ENCODE measurements at places on chromosomes 1 and 21.
A peak's percentile ranks its signal among the peaks of the same experiment; 100 is the strongest.

- peaks cover 69% of the 10 kb centered on the region for H3K4me1 ChIP-seq
- H3K4me3 ChIP-seq, result no peak overlapping the region
- no peak for DNase-seq
- no peak overlapping the region for H3K27ac ChIP-seq
Observed at GRCh38 chr1:64495878-64496277, 25.9 kb downstream of the CACHD1 start.

GRCh38 chr1:29664711-29665110 is 428.4 kb downstream of the PTPRU start:
- H3K4me1 ChIP-seq, result 0 out of 2 replicates have a peak, but pooled peaks cover 13% of the 10 kb centered on the region
- no peaks in the 10 kb centered on the region for H3K27me3 ChIP-seq
- no peaks in the 10 kb centered on the region for H3K36me3 ChIP-seq
- DNase-seq, result no peak
- H3K27ac ChIP-seq, result no peak overlapping the region

DNA sequence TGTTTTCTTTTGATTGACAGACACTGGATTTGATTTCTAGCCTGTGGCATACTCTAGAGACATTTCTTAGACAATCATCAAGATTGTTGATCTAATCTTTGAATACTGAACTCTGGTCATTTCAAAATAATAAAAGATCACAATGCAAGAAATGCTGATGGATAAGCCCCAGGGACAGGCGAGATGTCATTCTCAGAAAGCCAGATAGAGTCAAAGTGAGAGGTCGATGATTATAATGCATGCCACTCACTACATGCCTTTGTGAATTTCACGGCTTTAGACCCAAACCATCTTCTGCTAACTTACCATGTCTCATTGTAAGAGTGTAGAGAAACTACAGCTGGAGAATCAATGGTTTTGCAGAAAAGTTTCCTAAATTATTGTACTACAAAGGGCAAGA is 257.1 kb downstream of the DYRK1A start:
- H3K27ac ChIP-seq, result no peak overlapping the region
- H3K36me3 ChIP-seq, result no peaks in the 10 kb centered on the region
- no peak overlapping the region for H3K4me3 ChIP-seq
- H3K27me3 ChIP-seq, result no peaks in the 10 kb centered on the region

GRCh38 chr1:30444401-30444800 is 279.0 kb downstream of the MATN1 start:
- no peak for DNase-seq
- no peaks in the 10 kb centered on the region for H3K4me1 ChIP-seq
- H3K4me3 ChIP-seq, result no peak overlapping the region
- no peaks in the 10 kb centered on the region for H3K27me3 ChIP-seq
- H3K36me3 ChIP-seq, result no peaks in the 10 kb centered on the region
- H3K27ac ChIP-seq, result no peak overlapping the region

- H3K4me3 ChIP-seq, result no peak overlapping the region
- no peak overlapping the region for H3K27ac ChIP-seq
- H3K36me3 ChIP-seq, result no peaks in the 10 kb centered on the region
- H3K4me1 ChIP-seq, result 0 out of 2 replicates have a peak, but pooled peaks cover 4% of the 10 kb centered on the region
- no peak for DNase-seq
- no peaks in the 10 kb centered on the region for H3K27me3 ChIP-seq
Observed at GRCh38 chr1:239682046-239682445, 295.7 kb downstream of the CHRM3 start.

GRCh38 chr1:32554288-32554687 is 15.1 kb downstream of the ZBTB8A start:
- no peak for DNase-seq
- H3K27me3 ChIP-seq, result no peaks in the 10 kb centered on the region
- no peak overlapping the region for H3K27ac ChIP-seq

- no peaks in the 10 kb centered on the region for H3K4me1 ChIP-seq
- H3K36me3 ChIP-seq, result no peaks in the 10 kb centered on the region
- H3K27ac ChIP-seq, result no peak overlapping the region
- H3K4me3 ChIP-seq, result no peak overlapping the region
- no peaks in the 10 kb centered on the region for H3K27me3 ChIP-seq
- DNase-seq, result no peak
Observed at GRCh38 chr1:227777156-227777555, 38.3 kb upstream of the PRSS38 start.

DNA sequence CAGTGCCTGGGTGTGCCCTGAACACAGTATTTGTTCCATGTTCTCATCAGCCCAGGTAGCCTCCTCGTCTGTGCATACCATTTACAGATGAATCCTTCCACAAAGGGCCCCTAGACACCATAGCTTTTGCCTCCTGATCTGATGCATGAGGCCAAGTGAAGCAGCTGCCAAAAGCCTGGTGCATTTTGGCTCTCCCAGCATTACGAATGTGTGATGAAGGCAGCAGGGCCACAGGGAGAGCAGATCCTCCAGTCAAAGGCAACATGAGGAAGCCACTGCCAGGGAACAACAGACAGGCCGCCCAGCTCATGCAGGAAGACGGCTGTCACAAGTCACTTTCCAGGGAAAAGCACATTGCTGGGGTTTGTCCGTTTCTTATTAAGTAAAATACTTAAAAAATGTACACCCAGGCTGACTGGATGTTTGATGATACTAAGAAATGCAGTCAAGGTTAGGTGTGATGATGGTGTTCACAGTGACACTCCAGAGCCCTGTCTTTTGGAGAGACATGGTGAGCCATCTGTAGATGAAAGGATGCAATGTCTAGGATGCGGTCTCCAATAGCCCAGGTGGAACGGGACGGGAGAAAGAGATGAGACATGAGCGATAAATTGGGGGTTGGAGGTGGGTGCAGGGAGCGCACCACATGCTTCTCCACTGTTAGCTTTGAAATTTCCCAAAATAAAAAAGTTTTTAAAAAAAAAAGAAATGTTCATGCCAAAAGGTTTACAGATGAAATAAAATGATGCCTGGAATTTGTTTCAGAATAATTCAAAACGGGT is 48.7 kb downstream of the NPHP4 start:
- no peaks in the 10 kb centered on the region for H3K27me3 ChIP-seq
- no peaks in the 10 kb centered on the region for H3K36me3 ChIP-seq
- H3K27ac ChIP-seq, result no peak overlapping the region
- no peak for DNase-seq
- H3K4me3 ChIP-seq, result no peak overlapping the region
- H3K4me1 ChIP-seq, result no peaks in the 10 kb centered on the region

GRCh38 chr21:35400233-35400939 is 351.3 kb upstream of the RUNX1 start:
- peaks cover 19% of the 10 kb centered on the region for H3K4me1 ChIP-seq
- no peak overlapping the region for H3K4me3 ChIP-seq
- no peaks in the 10 kb centered on the region for H3K36me3 ChIP-seq
- no peak overlapping the region for H3K27ac ChIP-seq

DNA sequence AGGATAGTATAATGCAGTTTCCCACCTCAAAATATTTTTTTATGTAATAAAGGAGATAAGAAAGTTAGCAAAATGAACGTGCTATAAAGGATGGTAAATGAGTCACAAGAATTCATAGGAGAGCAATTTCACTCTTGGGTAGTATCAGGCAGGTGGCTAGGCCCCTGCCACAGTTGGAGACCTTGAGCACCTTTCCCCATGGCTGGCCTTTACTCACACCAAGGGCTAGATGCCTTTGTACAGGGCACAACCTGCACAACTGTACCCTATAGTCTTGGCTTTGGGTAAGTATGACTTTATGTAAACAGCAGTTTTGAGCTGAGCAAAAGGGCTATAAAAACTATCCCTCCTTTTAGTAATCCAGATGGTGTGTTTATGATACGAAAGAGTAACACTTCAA is 85.1 kb downstream of the CTH start:
- no peak for DNase-seq
- no peaks in the 10 kb centered on the region for H3K36me3 ChIP-seq
- no peaks in the 10 kb centered on the region for H3K27me3 ChIP-seq
- no peak overlapping the region for H3K27ac ChIP-seq
- no peak overlapping the region for H3K4me3 ChIP-seq
- no peaks in the 10 kb centered on the region for H3K4me1 ChIP-seq

GRCh38 chr21:40736145-40736544 is 110.8 kb downstream of the DSCAM start:
- H3K27ac ChIP-seq, result no peak overlapping the region
- DNase-seq, result no peak
- no peak overlapping the region for H3K4me3 ChIP-seq
- H3K4me1 ChIP-seq, result no peaks in the 10 kb centered on the region
- H3K27me3 ChIP-seq, result no peaks in the 10 kb centered on the region
- no peaks in the 10 kb centered on the region for H3K36me3 ChIP-seq

DNA sequence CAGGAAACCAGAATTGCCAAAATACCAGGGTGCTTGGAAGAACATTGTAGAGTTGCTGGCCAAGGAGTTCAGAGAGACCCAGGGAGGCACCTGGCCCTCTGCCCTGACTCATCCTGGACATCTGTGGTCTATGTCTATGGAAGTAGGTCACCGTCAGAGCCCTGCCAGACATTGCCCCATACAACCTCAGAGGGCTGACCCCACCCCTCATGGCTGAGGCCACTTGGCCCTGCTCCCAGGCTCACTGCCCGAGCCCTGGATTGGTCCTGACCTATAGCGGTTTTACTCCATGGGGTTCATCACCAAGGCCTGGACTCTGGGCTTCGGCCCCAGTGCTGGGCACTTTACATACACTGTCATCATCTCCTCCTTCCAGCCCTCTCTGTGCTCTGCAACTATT is 233.1 kb downstream of the PTPRU start:
- H3K4me1 ChIP-seq, result peaks cover 5% of the 10 kb centered on the region
- no peaks in the 10 kb centered on the region for H3K27me3 ChIP-seq
- no peaks in the 10 kb centered on the region for H3K36me3 ChIP-seq
- H3K27ac ChIP-seq, result no peak overlapping the region

- DNase-seq, result peak; percentile 33
- H3K27ac ChIP-seq, result no peak overlapping the region
- H3K36me3 ChIP-seq, result no peaks in the 10 kb centered on the region
- H3K27me3 ChIP-seq, result peaks cover 3% of the 10 kb centered on the region
- H3K4me3 ChIP-seq, result no peak overlapping the region
Observed at GRCh38 chr1:2787163-2787911, 14.2 kb downstream of the TTC34 start.

DNA sequence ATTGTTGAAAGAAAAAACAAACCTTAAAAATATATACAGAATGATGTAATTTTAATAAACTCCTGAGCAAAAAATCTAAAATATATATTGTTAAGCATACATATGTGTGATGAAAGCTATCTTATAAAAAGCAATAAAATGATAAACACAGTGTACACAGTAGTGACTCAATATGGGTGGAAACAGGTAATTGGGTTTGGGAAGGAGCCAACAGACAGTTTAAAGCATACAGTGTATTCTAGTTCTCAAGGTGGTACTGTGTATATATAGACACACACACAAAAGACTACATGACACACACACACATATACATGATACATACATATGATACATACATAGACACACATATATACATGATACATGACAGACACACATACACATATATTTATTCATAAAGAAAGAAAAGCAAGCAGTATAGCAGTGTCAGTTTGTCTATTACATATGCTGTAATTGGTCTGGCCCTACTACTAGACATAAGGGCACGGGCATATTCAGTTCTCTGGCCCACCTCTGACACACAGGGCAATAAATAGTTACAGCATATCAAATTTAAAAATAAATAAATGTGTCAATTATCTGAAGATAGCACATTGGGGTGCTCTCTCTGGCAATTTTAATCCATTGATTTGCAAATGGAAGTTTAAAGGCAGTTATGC is 330.2 kb downstream of the S1PR1 start:
- no peak overlapping the region for H3K4me3 ChIP-seq
- H3K27ac ChIP-seq, result no peak overlapping the region
- H3K4me1 ChIP-seq, result no peaks in the 10 kb centered on the region
- no peaks in the 10 kb centered on the region for H3K27me3 ChIP-seq
- H3K36me3 ChIP-seq, result no peaks in the 10 kb centered on the region

DNA sequence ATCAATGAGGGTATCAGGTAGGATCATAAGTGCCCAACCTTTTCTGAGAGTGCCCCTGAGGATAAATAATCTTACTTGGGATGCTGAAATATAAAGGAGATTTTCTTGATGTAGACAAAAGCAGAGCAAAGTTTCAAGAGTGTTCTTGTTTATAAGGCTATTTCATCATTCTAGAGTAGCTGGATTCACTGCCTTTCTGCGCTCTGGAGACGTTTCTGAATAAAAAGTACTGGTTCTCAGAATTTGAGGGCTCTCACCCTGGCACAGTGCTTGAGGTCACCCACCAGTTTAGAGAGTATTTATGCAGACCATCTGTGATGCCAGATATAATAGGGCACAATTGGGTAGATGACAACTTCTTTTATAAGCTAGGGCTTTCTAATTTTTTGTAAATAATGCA is 103.3 kb downstream of the GDAP2 start:
- H3K36me3 ChIP-seq, result no peaks in the 10 kb centered on the region
- no peak overlapping the region for H3K4me3 ChIP-seq
- DNase-seq, result no peak
- H3K27ac ChIP-seq, result no peak overlapping the region
- H3K27me3 ChIP-seq, result no peaks in the 10 kb centered on the region
- no peaks in the 10 kb centered on the region for H3K4me1 ChIP-seq

DNA sequence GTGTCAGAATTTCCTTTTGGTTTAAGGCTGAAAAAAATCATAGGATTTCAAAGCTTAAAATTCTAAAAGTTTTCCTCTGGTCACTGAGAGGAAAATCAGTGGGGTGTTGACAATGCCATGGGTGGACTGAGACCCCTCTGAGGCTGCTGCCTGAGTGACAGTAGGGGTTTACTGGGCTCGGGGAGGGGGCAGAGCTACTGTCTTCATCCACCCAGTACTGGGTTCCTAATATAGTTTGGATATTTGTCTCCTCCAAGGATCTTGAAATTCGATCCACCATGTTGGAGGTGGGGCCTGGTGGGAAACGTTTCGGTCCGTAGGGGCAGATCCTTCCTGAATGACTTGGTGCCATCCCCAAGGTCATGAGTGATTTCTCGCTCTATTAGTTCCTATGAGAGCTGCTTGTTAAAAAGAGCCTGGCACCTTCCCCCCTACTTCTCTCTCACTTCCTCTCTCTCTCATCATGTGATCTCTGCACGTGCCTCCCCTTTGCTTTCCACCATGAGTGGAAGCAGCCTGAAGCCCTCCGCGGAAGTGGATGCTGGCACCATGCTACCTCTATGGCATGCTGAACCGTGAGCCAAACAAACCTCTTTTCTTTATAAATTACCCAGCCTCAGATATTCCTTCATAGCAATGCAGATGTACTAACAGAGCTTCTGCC is 72.3 kb downstream of the MAP10 start:
- no peaks in the 10 kb centered on the region for H3K27me3 ChIP-seq
- no peak for DNase-seq
- no peaks in the 10 kb centered on the region for H3K36me3 ChIP-seq
- H3K4me3 ChIP-seq, result no peak overlapping the region

Data from GM23338 (cell line).